ENCODE measurements at places on chromosomes 13 and 19.

DNA sequence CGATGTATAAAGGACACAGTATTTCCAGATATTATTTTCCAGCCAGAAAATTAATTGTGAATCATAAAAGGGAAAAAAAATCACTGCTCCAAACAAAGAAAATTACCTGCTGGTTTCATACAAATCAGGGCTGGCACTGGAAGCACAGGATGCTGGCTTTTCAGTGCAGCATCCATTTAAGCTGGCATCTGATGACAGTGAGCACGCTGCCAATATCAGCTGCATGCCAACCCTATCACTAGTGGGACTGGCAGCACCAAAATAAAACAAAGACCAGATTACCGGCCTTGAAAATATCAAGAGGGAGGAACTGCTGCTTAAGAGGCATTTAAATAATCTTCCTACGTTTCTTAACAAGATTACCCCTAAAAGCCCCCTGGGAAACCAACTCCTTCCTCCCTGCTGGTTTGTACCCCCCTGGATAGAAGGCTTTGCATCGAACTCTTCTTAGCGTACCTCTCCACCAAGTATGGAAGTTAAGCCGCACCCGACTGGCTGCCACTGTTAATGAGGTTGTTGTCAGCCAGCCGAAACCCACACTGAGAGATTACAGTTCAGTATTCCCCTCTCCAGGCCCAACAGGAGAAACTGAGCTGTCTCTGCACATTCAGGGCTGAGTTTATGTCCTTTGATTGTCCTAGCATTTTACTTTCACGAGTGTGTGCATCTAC lies 257.8 kb downstream of the EFNB2 start:
- DNase-seq = no peak

- DNase-seq = peak; percentile 75
Observed at GRCh38 chr19:46984077-46985010, 35.3 kb upstream of the NPAS1 start.

DNA sequence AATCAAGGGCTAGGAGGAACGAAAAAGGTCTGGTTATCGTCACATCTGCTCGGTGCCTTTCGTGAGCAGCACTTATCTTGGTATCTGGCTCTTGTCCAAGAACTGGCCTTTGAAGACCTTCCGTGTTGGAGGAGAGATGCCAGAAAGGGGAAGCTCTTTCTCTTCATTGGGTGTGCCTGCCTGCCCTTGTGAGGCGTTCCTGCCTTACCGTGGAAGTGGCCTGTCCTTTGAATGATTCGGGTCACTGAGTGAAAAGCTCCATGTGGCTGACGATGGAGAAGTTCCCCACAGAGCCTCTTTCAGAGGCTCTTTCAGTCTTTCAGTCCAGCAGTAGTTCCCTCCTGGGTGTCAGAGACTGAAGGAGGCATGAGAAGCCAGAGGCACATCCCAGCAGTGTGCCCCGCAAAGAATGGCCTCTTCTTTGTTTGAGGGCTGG lies 121.5 kb upstream of the SLC10A2 start:
- no peak for DNase-seq

DNA sequence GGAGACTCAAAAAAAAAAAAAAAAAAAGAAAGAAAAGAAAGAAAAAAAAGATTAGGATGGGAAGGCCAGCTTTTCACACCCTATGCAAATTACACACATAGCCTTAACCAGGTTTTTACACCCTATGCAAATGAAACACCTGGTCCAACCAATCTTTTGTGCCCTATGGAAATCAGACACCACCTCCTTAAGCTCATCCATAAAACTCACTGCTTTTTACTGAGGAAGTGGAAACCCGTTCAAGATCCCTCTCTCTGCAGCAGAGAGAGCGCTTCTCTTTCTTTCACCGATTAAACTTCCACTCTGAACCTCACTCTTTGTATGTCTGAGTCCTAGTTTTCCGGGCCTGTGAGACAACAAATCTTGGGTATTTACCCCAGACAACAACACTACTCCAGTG lies 25.3 kb upstream of the HOMER3 start:
- no peak for DNase-seq

GRCh38 chr19:29860492-29860891 lies 48.7 kb downstream of the CCNE1 start:
- peak; percentile 14 for DNase-seq

DNA sequence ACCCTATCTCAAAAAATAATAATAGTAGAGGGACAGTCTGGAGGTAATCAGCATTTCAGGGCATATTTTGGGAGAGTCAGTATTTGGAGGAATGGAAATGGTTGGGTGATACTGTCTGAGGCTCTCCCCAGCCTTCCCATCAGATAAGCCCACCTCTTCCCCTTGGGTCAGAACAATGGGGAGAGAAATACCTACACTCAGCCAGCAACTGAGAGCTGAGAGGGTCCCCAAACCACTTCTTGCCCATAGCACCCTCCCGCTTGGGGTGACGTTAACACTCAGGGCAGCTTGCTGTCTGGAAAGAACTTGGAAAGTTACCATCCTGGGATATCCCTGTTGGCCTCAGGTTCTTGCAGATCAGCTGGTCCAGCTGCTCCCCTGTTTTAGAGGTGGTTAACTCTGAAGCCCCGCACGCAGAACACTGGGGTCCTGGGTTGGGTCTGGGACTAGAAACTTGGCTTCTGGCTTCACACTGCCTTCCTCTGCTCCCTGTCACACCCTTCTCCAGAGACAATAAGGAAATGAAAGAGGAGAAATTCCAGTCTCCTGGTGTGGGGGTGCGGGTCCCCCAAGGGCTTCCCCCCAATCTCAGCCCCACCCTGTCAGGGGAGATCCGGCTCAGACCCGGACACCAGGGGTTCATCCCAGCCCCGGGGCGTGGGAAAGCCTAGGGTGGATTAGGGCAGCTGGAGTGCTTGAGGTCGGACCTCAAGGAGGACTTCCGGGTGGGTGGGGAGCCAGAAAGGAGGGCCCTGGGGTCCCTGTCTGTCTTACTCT lies 2.5 kb downstream of the FOXA3 start:
- no peak for DNase-seq

Measured in LHCN-M2 (cell line).